Suppressor macrophage (primary cell): ENCODE measurements at places on chromosomes 16 and 17.
A peak's percentile ranks its signal among the peaks of the same experiment; 100 is the strongest.

- no peak for DNase-seq
These were observed at the start of gene WNK4 for GRCh38 chr17:42779936-42780850. WNK4 (plus strand) TSS chr17:42780610; CDS start chr17:42780699, 89 bp downstream.

DNA sequence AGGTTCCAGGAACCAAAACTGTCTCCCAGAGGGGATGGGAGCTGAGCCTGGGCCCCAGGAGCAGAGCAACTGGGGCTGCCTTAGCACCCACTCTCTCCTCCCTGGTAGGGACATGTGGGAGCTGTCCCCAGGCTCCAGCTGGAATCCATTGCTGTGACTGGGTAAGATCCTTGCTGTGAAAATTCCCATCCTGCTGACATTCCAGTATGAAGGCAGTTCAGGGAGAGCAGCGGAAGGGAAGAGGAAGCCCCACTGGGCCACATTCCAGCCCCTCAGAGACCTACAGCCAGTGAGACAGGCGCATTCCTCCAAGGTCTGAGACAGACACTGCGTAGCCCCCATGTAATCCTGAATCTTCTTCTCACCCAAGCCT is 24.2 kb downstream of the MYO18A start:
- no peak for DNase-seq

- DNase-seq: no peak
These were observed 3.0 kb upstream of the NRN1L start for GRCh38 chr16:67881621-67882161.

GRCh38 chr16:62969711-62970318 is 933.6 kb upstream of the CDH8 start:
- no peak for DNase-seq

DNA sequence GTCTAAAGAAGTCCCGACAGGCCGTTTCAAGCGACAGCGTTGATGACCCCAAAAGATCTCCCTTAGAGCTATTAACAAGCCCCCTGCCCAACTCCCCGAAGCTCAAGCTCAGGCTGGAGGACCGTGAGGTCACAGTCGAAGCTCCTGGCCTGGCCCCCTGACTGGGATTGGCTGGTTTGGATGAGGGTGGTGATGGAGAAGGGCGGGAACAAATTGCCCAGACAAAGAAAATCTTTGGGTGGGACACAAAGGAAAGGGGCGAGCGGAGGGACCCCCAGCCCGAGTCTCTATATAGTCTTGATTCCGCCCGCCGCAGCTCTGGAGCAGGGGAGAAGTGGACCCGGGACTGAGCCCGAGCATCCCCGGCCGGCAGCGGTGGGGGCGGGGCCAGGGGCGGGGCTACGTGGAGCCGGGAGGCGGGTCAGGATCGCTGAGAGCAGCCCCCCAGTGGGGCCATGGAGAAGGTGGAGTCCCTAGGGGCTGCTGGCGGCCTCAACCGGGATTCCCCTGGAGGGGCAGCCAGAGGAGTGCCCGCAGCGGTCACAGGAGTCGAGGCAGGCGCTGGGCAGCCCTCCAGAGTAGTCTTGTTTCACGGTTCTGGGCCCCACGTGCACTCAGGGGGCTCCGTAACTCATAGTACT is 982 bp upstream of the NEURL4 start:
- peak; percentile 65 for DNase-seq

GRCh38 chr16:1357906-1358566 is 6.3 kb downstream of the GNPTG start:
- DNase-seq: peak; percentile 55

DNA sequence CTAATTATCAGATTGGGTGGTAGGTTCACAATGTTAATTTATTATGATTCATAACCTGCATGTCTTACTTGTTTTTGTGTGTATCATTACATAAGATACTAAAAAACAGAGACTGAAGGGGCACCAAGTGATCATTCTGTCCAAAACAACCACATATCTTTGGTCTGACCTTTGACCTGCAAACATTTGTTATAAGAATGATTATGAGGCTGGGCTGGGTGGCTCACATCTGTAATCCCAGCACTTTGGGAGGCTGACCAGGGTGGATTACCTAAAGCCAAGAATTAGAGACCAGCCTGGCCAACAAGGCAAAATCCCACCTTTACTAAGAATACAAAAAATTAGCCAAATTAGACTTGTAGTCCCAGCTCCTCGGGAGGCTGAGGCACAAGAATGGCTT is 116.4 kb downstream of the SPAG9 start:
- no peak for DNase-seq

GRCh38 chr16:4830408-4830807 is 16.7 kb downstream of the GLYR1 start:
- no peak for DNase-seq

- no peak for DNase-seq
These were observed 64.3 kb downstream of the KLHDC4 start for GRCh38 chr16:87701505-87701921.

GRCh38 chr16:74079232-74079586 is 217.4 kb upstream of the PSMD7 start:
- DNase-seq: no peak

DNA sequence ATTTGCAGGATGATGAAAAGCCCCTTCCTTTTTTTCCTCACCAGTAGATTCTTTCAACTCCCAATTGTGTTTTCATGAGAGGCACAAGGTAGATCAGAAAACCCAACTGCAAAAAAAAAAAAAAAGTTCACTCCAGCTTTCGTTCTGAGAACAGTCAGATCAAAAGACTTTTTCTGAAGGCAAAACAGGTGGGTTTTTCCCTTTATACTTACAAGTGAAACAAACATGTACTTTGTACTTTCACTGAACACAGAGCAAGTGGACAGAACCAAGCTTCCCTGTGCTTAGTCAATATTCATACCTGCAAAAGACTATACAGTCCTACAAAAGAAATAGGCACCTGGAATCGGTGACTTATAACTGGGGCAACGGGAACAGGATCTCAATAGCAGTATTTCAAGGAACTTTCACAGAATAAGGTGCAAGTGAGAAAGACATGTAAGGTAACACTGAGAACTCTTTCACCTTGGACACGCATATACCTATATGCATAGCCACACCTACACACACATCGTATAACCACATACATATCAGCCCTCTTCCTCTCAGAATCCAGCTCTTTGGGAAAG is 54.1 kb downstream of the TOX3 start:
- no peak for DNase-seq

- no peak for DNase-seq
These were observed 7.4 kb downstream of the GIP start for GRCh38 chr17:48960834-48961515.

DNA sequence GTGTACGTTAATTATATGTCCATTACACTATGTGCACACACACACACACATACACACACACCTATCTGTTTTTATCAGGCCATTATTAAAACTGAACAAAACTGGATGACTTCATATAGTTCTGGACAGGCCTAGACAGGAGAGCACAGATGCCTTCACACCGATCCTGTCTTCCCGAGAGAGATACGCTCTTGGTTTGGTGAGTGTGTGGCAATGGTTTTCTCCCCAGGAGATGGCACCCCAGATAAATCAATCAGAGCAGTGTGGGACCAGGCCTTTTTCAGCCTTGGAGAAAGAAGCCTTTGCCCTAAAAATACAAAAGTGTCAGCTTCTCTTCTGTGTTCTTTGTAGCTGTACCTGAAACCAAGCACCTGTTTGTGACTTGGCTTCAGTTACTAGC is 83.7 kb downstream of the CPPED1 start:
- no peak for DNase-seq

- no peak for DNase-seq
These were observed 17.4 kb downstream of the IST1 start for GRCh38 chr16:71912534-71913275.

- no peak for DNase-seq
These were observed 111.8 kb downstream of the SMG6 start for GRCh38 chr17:2191785-2192184.

DNA sequence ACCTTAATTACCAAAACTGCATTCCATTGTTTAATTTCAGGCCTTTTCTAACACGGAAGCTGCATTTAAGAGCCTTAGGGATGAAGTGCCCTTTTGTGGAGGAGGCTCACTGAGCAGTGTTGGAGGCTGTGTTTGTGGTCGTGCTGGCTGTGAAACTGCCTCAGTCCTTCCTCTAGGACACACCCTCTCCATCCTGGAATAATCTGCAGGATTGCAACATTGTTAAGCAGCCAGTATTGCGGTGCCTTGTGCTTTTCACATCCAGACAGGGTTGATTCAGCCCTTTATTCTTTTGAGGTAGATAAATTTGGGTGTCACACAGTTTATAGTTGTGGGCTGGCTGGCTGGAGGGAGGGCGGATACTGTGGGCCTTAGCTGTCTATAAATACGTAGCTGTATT is 141.6 kb downstream of the CDRT15L2 start:
- DNase-seq: no peak

- DNase-seq: no peak
These were observed 119.0 kb downstream of the MYO1D start for GRCh38 chr17:32757963-32758362.

GRCh38 chr17:51948128-51948527 is 210.4 kb downstream of the CA10 start:
- DNase-seq: no peak

DNA sequence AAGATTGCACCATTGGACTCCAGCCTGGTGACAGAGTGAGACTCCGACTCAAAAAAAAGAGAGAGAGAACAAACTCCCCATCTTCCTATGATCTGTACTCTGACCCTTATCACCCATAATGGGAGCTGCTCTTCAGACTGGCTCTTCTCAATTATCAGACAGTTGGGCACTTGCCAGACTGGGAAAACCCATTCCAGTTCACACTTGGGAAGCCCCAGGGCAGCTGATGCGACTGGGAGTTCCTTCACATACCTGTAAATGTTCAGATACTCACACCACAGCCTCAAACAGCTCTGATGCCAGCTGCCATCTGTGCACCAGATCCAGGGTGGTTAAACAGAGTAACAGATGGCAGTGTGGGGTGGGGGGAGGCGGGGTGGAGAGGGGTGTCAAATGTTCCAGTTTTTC is 23.8 kb upstream of the TMEM101 start:
- DNase-seq: no peak

GRCh38 chr16:11093572-11094074 is 149.3 kb downstream of the CLEC16A start:
- DNase-seq: no peak

- no peak for DNase-seq
These were observed 13.8 kb downstream of the CPNE7 start for GRCh38 chr16:89589241-89589926.

DNA sequence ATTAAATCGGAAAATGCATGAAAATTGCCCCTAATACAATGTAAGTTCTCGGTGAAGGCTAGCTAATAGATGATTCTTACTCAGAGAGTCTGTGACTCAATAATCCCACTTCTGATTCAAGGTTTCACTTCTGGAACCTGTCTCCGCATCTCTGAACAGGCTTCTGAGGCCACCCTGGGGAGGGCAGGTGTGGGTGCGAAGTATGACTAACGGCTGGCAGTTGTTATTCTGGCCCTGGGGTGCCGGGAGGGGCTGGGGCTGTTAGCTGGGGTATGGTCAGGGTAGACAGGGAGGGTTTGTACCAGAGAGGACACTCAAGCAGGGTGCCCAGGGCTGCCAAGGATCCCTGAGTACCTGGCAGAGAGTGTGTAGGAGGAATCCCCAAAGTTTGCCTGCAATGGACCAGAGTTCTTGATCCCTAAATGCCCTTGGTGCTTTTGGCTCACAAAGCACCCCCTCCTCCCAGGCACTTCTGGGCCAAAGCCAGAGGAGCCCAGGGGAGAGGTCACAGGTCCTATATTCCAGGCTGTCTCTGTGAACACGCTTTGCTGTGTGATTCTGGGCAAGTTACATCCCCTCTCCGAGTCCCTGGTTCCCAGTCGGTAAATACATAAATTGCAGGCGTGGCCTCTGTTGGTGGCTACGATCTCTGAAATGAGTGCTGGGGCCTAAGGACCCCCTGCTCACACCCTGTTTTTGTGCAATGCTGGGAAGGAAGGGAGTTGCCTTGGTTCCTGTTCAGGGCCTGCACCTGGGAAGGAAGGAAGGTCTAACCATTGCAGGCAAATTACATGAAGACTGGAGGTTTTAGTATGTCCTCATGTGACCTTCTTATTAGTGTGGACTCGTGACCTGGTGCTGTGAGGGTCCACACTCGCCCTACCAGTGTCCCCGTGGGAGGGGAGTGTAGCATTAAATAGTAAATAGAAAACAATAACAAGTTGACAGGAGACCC is 49.9 kb upstream of the CPNE2 start:
- DNase-seq: no peak

DNA sequence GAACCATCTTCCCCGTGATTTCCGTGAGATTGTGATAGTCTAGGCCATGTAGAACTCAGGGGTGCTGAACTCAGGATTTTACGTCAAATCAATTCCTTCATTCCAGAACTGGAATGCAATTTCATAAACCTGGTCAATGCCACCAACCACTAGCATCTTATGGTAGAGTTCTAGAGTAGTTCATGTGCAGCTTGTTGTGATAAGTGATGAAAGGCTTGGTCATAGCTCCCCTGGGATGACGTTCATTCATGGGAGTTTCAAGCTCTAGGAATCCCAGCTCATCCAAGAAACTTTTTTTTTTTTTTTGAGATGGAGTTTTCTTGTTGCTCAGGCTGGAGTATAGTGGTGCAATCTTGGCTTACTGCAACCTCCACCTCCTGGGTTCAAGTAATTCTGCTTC is 3.7 kb upstream of the DPEP2 start:
- DNase-seq: no peak

DNA sequence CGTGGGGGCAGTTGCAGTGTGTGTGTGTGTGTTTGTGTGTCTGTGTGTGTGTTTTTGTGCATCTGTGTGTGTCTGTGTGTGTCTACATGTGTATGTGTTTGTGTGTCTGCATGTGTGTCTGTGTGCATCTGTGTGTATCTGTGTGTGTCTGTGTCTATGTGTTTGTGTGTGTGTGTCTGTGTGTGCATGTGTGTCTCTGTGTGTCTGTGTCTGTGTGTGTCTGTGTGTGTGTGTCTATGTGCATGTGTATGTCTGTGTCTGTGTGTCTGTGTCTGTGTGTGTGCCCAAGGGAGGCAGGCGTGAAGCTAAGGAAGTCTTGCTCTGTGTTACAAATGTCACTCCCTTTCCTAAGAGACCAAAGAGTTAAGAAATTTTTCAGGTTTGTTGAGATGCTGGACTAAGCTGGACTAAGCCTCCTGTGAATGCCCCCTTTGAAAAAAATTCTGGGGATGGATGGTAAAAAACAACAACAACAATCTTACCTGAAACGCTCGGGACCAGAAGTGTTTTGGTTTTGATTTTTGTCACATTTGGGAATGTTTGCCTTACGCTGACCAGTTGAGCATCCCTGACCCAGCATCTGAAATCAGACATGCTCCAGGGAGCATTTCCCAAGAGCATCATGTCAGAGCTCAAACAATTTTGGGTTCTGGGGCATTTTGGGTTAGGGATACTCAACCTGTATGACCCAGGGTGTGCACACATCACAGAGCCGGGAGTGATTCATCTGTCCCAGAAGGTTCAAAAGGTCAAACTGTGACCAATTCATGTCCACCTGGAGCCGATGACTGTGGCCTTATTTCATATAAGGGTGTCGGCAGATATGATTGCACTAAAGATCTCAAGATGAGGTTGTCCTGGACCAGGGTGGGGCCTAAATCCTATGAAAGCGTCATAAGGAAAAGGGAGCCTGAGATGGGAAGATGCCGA is 48.6 kb upstream of the ZNF469 start:
- no peak for DNase-seq

GRCh38 chr16:48524348-48525200 is 85.4 kb downstream of the N4BP1 start:
- DNase-seq: peak; percentile 56
